Cardiac fibroblast (primary cell): ENCODE measurements at places on chromosomes 1 and 21.

- DNase-seq = peak; percentile 27
These were observed 4.0 kb downstream of the H3-3A start for GRCh38 chr1:226066415-226067078.

- peak; percentile 62 for DNase-seq
These were observed 30.8 kb upstream of the PTGFRN start for GRCh38 chr1:116878804-116879477.

DNA sequence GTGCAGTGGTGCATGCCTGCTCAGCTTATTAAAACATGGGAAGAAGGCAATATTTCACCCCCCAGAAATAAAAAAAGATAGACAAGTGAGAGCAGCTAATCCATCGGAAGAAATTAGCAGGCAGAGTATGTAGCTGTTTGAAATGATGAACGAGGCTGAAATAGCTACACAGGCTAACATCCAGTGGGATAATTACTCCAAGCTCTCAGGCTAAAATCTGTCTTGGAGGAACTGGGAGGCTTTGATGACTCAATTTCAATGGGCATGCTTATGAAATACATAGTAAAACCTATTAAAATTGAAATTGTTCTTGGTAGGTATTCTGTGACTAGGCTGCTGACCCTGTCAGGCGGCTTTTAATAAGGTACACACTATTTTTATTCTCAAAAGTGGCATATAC, 84.1 kb upstream of the RRP15 start:
- DNase-seq = no peak

DNA sequence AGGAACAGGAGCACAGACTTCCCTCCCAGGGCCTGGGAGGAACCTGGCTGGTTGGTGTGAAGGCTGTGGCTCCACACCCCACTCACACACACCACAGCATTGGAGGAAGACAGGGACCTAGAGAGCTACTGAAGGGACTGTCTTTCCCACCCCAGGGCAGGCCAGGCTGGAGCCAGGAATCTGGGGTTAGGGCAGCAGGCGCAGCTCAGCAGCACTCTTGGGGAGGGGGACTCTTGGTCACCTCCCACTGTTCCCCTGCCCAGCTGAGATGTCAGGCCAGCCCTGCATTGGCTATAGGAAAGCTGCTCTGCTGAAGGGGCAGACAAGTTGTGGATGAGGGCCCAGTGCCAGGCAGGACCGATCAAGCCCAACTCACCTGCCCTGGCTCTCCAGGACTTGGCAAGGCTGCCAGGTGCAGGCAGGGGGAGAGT, 1.6 kb upstream of the PLEKHA6 start:
- no peak for DNase-seq

DNA sequence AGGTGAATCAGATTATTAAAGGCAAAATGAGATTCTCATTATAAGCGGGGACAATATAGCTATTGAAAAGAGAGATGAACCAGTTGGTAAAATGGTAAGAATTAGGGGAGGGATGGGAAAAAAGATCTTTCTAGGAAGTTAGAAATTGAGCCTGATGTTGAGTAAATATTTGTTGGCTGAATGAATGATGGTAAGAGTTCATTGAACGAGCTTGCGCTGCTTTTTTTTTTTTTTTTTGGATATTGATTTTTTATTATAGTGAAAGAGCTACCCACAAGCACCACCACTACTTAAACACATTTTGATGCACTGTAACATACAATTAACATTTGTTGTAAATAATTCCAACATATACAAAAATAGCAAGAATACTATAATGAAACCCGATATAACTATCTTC, 1.1 kb upstream of the GCLM start:
- no peak for DNase-seq

- DNase-seq = no peak
These were observed 21.4 kb downstream of the RGS8 start for GRCh38 chr1:182662956-182663355.

GRCh38 chr1:6443339-6444115, 19.0 kb downstream of the ESPN start:
- no peak for DNase-seq
